ENCODE measurements at places on chromosomes 1 and 21. TPM values are rescaled to one million over a fixed set of nuclear protein-coding genes. Genes with fewer than 3 reads are reported as not detected.

Gene TLR5
- 0.56 TPM for total RNA-seq

Gene LRIF1
- total RNA-seq = 15.4 TPM

Gene RGS8
- total RNA-seq = not detected

Gene CD1B
- total RNA-seq = not detected

Gene CELA2A
- not detected for total RNA-seq

Gene NFASC
- 0.48 TPM for total RNA-seq

Gene LIPI
- total RNA-seq = not detected

Gene TMEM201
- 14.6 TPM for total RNA-seq

GRCh38 chr1:109094377-109094803, 3.8 kb downstream of the TMEM167B start:
- H3K4me1 ChIP-seq = peaks cover 29% of the 10 kb centered on the region
- H3K4me3 ChIP-seq = no peak overlapping the region
- H3K36me3 ChIP-seq = peaks cover 30% of the 10 kb centered on the region

- no peak overlapping the region for H3K4me3 ChIP-seq
- peaks cover 12% of the 10 kb centered on the region for H3K27me3 ChIP-seq
- no peak overlapping the region for H3K27ac ChIP-seq
- no peaks in the 10 kb centered on the region for H3K4me1 ChIP-seq
- peak; percentile 42 for DNase-seq
Observed at GRCh38 chr1:56967900-56968832, 2.4 kb upstream of the C8B start.

- H3K4me3 ChIP-seq = no peak overlapping the region
- no peak for DNase-seq
- H3K27me3 ChIP-seq = no peaks in the 10 kb centered on the region
- no peaks in the 10 kb centered on the region for H3K4me1 ChIP-seq
Observed at GRCh38 chr21:17270229-17270628, 242.6 kb upstream of the CXADR start.

DNA sequence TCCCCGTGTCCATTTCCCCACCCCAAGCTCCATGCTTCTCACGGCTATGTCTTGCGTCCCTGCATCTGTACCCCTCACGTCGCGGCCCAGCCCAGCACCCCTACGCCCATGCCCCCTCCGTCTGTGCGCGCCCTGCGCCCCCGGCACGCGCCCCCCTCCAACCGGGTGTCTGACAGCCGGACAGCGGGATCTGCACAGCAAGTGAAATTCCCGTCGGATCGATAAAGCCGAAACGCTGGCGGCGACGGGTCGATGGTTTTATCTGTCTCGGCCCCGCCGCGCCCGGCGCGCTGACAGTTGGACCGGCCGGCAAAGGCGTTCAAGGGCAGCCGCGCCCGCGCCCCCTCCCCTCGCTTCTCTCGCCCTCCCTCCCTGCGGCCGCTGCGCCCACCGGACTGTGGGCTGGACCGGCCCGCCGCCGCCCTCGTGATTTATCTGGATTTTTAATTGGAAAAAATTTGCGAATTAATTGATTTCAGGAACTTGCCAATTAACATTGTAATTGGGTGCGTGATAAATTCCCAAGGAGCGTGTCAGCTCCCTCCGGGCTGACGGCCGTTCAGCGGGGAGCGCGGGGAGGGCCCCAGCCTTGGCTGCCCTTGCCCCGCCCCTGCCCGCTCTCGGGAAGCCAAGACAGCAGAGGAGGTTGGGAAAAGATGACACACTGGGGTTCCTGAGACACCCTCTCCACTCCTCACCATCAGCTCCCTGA, 57.1 kb downstream of the TMEM53 start:
- no peak overlapping the region for H3K4me3 ChIP-seq
- no peak for DNase-seq
- no peak overlapping the region for H3K27ac ChIP-seq
- H3K27me3 ChIP-seq = no peaks in the 10 kb centered on the region
- H3K4me1 ChIP-seq = no peaks in the 10 kb centered on the region

DNA sequence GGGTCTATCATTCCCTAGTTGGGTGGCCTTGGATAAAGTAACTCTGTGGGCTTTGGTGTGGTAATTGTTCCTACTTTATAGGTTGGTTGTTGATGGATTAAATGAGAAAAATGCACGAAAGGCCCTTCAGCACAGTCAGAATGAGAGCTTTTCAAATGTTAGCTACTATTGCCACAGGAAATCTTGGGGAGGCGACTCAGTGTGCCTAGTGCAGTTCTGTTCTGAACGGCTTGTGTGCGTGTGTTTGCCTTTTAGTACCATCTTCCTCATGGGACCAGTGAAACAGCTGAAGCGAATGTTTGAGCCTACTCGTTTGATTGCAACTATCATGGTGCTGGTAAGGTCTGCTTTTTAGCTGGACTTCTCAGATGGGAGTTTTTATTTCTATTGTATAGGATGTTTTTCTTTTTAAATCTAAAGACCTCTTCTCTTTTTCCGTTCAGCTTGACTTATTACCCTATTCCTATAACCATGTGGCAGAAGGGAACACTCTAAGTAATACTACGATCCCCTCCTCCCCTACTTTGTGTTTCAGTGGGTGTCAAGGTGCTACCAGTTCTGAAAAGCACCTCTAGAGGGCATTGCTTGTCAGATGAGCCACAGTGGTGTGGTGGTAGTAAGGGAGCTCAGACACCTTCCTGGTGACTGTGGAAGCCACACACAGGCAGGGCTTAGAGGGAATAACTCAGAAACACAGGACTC, 9.2 kb downstream of the SFT2D2 start:
- peaks cover 57% of the 10 kb centered on the region for H3K4me1 ChIP-seq
- H3K27me3 ChIP-seq = no peaks in the 10 kb centered on the region
- no peak overlapping the region for H3K4me3 ChIP-seq
- H3K36me3 ChIP-seq = peaks cover 73% of the 10 kb centered on the region
- peak overlapping the region; percentile 55 for H3K27ac ChIP-seq

- no peaks in the 10 kb centered on the region for H3K36me3 ChIP-seq
- DNase-seq = no peak
- no peaks in the 10 kb centered on the region for H3K4me1 ChIP-seq
- H3K27me3 ChIP-seq = peaks cover 8% of the 10 kb centered on the region
Observed at GRCh38 chr1:88537787-88538186, 146.3 kb upstream of the PKN2 start.

GRCh38 chr1:20165522-20165951, 20.4 kb upstream of the UBXN10 start:
- DNase-seq = peak; percentile 42
- H3K27ac ChIP-seq = no peak overlapping the region
- peaks cover 9% of the 10 kb centered on the region for H3K27me3 ChIP-seq
- H3K4me1 ChIP-seq = no peaks in the 10 kb centered on the region
